ENCODE measurements at places on chromosomes 11 and 22.

- no peak for DNase-seq
These were observed 76.5 kb downstream of the ME3 start for GRCh38 chr11:86595955-86596354.

DNA sequence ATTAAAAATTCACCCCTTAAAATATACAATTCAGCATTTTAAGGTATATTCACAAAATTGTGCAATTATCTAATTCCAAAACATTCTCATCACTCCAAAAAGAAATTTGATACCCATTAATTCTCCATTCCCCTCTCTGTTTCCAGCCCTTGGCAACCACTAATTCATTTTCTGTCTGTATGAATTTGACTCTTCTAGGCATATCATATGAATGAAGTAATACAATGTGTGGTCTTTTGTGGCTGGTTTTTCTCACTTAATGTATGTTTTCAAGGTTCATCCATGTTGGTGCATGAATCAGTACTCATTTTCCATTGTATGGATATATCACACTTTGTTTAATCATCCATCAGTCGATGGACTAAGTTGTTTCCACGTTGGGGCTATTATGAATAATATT lies 29.0 kb upstream of the ACCSL start:
- DNase-seq, result no peak

DNA sequence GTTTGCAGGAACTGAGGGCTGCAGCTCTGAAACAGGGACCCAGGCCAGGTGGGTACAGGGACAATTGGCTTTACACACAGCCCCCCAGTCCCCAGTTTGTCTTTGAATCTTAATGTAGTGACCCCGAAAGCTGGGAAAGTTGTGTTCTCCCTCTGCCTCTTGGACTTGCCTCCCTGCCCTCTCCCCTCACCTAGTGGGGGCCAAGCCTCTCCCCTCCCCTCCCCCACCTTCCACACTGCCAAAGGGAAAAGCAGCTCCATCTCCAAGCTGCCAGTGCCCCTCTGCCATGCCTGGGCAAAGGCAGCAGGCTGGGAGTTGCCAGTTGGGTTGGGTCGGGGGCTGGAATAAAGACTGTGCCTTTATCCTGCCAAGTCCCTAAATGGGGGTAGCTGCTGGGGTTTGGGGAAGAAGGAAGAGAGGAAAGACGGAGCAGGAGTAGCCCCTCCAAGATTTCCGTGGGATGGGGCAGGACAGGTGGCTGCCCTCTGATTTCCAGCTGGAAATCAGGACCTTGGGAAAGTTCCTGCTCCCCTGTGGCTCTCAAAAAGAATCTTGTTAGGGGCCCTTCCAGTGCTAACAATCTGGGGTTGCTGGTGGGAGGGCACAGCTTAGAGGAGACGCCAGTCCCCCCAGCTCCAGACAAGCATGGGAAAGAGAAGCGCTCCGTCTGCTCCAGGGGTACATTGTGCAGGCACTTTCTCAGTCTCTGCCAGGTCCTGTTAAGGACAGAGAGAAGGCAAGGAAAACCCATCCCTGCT lies 2.8 kb upstream of the CLCF1 start:
- no peak for DNase-seq

DNA sequence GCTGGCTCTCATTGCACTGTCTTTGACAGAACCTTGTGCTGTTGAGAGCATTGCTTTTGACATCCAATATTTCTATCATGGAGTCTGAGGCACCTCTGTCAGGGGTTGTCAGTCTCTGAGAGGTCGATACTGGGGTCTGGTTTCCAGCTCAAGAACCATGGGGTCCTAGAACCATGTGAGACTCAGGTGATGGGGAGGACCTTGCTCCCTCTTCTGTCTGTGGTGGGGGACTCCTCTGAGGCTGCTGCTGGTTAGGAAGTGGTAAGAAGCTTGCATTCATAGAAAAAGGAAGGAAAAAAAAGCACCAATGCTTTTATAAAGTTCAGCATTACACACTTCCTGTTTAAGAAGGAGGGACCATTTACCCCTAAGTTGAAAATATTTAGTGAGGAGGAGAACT lies 91.8 kb upstream of the CD44 start:
- peak; percentile 91 for DNase-seq

DNA sequence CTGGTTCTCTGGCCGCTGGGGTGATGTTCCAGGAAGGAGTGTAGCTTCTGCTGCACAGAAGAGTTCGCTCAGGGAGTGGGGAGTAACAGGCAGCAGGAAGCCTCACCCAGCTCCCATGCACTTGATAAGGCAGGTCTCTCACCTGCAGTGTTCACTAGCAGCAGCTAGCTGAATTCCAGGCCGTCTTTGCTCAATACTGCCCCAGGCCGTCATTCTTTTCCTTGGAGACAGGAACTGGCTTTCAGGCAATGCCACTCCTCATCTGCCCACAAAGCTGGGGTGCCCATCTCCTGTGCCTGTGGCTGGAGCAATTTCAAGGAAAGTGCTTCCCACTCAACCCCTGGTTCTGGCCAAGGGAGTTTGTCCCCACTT lies 66.1 kb downstream of the ARHGAP42 start:
- no peak for DNase-seq

GRCh38 chr11:119266517-119267255 lies 50.2 kb downstream of the MCAM start:
- DNase-seq, result no peak

- DNase-seq, result no peak
These were observed 98.6 kb downstream of the MUC15 start for GRCh38 chr11:26473216-26474194.

GRCh38 chr11:12216041-12216451 lies 105.7 kb downstream of the MICAL2 start:
- DNase-seq, result peak; percentile 8

GRCh38 chr11:65588199-65589054 lies 7.2 kb downstream of the KCNK7 start:
- DNase-seq, result peak; percentile 71

GRCh38 chr11:94735907-94736306 lies 32.2 kb upstream of the AMOTL1 start:
- no peak for DNase-seq

DNA sequence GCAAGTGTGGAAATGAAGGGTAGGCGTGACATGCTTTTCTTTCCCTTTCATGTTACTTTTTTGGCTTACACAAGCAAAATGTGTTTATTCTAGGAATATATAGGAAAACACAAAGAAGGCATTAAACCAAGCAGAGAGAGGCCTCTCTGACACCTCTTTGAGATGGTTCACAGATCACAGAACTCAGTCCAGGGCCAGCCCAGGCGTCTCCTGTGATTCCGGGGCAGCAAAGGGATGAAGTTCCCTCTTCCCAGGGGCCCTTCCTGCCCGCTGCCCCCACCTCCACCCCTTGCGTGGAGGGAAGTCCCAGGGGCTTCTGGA lies 78.0 kb downstream of the CACNA1I start:
- no peak for DNase-seq

- DNase-seq, result no peak
These were observed 113.4 kb downstream of the GAB2 start for GRCh38 chr11:78304201-78304600.

DNA sequence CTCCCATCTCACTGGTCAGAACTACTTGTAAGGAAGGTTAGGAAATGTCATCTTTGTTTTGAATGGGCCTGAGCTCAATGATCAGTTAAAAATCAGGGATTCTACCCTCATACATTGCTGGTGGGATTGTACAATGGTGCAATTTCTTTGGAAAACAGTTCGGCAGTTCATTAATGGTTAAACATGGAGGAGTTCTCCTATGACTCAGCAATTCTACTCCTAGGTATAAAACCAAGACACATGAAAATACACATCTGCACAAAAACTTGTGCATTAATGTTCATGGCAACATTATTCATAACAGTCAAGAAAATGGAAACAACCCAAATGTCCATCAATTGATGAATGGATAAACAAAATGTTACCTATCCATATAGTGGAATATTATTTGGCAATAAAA lies 4.9 kb upstream of the APOA5 start:
- no peak for DNase-seq

DNA sequence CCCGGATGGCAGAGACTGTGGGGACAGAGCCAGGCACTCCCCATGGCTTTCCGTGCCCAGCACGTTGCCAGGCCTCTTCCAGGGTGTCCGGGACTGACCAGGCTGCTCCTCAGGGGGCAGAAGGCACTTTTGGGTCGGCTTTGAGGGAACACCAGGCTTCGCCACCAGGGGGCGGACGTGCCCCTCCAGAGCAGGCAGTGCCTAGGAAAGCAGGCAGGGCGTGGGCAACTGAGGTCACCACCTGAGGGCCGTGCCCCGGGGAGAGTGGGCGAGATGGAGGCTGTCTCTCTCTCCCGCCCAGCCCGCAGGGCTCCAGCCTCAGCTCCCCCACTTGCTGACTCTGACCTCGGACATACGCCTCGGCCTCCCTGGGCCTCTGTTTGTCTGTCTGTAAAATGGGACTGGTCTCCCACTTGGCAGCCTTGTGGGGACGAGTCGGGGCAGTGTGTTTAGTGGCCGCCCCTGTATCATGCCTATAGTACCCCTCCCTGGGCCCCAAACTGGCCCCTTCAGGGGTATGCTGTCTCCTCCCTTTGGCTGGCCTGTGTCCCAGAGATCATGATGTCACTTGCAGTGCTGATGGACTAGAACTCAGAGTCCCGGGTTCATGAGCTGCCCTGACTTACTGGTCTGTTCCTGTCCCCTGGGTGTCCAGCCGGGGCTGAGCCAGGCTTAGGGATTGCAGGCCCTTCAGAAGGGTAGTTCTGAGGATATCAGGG lies 4.4 kb upstream of the PRR5 start:
- peak; percentile 27 for DNase-seq

- no peak for DNase-seq
These were observed 171.2 kb upstream of the GRK3 start for GRCh38 chr22:25393121-25393805.

DNA sequence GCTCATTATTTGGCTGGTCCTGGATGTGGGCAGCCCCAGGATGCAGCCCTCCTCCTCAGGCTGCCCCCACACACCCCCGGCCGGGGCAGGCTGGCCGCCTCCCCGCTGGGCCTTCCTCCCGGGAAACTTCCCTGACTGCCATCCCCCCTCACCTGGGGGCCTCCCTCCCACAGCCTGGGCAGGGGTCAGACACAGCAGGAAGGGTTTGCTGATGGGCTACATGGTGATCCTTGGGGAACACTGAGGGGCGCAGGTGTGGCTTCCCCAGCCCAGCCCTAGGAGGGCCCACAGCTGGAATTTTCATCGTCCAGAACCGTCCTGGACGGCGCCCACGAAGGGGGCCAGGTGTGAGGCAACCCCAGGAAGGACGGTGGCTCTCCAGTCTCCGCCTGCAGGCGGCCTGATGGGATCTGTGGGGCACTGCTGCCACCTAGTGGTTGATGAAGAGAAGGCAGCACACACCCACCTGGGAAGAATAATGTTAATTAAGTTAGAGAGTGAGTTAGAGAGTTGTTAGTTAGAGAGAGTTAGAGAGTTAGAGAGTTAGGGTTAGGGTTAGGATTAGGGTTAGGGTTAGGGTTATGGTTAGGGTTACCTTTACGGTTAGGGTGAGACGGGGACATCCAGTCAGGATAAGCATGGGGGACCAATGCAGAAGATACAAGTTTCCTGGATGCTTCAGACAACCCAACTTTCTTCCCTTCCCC lies 75.9 kb upstream of the PRR5 start:
- DNase-seq, result peak; percentile 50

GRCh38 chr11:24543771-24544170 lies 46.9 kb downstream of the LUZP2 start:
- DNase-seq, result no peak

GRCh38 chr11:95378111-95378510 lies 147.1 kb upstream of the SESN3 start:
- no peak for DNase-seq

- DNase-seq, result no peak
These were observed 140.4 kb downstream of the NAV2 start for GRCh38 chr11:19853016-19853415.

DNA sequence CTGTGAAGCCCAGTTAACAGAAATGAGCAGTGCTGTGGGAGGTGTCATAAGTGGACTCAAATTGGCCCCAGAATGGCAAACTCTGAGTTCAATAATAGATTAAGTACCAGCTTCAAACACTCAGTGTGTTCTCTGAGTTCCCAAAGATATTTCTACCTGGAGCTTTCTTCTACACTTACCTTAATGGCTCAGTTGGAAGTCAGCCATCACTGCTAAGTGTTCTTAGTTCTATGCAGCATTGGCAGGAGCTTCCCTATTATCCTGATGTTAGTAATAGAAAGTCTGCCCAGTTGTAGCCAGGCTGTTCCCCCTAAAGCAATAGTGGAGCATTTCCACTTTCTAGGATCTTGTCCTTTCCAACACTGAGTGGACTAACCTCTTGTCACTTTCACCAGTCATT lies 9.7 kb upstream of the PIK3IP1 start:
- no peak for DNase-seq

GRCh38 chr11:57601297-57601696 lies 3.8 kb downstream of the SERPING1 start:
- DNase-seq, result no peak

DNA sequence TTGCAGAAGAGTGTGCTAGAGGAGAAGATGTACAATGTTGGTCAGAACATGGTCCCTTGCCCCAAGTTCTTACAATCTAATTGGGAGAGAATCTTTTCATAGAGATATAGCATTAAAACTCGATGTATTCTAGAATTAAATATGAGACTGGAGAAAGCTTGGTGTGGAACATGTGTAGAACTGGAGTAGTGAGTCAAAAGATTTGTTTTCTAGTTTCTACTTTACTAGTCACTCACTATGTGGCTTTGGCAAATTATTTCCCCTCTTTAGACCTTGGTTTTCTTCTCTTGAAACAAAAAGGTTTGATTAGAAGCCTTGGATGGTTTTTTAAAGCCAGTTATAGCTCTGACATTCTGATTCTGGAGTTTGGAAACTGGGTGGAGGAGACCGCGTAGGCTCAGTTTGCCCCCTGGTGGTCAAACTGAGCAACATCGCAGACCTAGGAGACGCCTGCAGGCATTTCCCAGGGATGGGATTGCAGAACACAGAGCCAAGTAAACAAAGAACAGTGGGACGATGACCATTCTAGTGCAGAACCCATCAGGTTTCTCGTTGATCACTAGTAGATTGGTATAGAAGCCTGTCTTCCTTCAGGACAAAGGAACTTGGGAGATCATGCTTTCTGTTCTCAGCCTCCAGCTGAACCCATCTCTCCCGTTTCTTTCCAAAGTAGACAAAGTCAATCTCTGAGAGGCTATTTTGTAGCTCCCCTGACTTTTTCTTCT lies 8.5 kb upstream of the CHRDL2 start:
- DNase-seq, result peak; percentile 77

DNA sequence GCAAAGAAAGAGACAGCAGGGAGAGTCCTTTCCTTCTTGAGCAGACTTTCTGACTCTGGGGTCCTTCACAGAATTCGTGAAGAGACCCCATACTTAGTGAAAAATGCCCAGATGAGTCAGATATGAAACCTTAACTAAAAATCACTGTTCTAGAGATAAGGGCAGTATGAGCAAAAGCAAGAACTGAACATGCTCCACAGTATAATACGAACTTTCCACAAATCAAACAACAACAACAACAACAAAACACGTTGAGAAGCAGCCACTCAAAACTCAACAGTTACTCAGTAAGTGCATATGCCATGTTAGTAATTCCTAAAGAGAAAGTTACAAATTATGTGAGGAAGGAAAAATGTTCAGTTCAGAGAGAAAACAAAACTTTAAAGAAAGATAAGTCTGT lies 44.3 kb downstream of the PITPNB start:
- DNase-seq, result no peak

GRCh38 chr11:63745304-63746170 lies 23.0 kb downstream of the ZFTA start:
- DNase-seq, result peak; percentile 34
